GM12891 (cell line): ENCODE measurements at places on chromosomes 2 and 18.

DNA sequence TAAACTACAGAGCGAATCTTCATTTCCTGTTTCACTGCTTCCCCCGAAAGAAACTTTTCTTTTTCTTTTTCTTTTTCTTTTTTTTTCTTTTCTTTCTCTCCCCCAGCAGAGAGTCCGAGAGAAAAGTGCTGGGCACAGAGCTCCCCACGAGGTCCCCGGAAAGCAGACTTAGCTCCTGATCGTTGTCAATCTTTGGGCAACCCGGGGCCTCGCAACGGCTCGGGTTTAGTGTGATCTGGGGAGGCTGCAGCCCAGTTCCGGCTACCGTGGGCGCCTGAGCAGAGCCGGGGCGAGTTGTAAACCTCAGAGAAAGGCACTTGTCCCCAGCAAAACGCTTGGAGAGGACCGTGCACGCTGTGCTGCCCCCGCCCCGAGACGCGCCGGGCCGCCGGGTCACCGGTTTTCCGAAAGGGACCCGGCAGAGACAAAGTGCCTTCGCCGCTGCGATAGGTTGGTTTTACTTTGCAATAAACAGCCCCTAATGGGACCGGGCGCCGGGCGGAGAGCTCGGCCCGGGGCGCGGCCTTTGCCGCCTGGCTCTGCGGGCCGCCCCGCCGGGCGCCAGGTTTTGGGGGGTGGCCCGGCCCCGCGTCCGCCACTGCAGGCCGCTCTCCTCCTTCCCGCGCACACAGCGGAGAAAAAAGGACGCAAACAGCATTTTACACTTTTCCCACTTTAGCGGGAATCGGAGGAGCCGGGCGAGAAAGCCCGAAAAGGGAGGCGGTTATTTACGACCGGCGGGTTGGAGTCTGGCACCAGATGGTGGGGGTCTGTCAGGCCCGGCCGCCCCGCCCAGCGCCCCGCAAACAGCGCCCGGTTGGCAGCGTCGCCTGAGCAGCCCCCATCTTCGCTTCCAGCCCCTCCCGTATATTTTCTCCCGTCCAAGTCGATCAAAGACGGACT, 136.0 kb downstream of the INSIG2 start:
- DNase-seq: peak; percentile 41

- DNase-seq: no peak
Measured at GRCh38 chr2:36485521-36485920, 112.4 kb downstream of the FEZ2 start.

DNA sequence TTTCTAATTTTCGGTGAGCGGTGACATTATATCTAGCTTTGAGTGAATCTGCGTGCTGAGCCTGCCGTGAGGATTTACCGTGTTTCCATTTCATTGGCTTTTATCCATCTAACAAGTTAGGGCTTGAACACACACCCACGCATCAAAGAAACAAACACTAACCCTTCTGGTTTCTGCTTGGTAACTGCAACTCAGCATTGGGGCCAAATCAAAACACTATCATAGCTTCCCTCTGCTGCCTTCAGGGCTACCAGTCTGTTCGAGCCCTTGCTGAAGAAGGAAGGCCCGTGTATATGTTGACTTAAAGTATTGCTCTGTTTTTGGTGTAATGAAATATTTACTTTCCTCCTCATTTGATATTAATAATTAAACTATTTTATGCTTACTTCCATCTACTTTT, 227.2 kb downstream of the PHLPP1 start:
- DNase-seq: no peak

DNA sequence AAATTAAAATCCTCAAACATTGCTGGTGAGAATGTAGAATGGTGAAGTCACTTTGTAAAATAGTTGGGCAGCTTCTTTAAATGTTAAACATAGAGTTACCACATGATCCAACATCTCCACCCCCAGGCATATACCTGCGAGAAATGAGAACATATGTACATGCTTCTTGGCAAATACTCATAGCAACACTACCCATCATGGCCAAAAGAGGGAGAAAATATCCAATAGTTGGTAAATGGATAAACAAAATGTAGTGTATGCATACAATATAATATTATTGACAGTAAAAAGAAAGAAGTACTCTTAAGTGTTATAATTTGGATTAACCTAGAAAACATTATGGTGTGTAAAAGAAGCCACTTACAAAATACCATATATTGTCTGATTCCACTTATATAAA, 185.9 kb downstream of the CDH7 start:
- no peak for DNase-seq

- DNase-seq: no peak
Measured at GRCh38 chr2:211934811-211935210, 603.8 kb downstream of the ERBB4 start.

- DNase-seq: no peak
Measured at GRCh38 chr2:68912732-68913131, 40.0 kb downstream of the GKN2 start.

DNA sequence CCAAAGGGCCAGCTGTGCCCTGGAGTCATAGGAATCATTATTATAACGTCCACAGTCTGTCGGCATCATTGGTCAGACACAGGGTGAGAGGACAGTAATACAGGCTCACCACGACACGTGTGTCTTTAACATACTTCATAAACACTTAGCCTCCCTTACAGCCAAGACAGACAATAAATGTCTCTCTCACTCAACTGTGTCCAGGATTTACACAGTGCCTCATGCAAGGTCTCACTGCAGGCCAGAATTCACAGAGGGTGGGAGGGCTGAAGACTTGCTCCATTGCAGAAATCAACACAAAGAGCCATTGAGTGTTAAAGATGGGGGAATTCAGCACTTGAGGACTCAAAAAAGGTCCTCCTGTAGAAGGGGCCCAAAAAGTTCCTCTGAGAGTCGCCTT, 210.5 kb downstream of the BCL2 start:
- no peak for DNase-seq

- DNase-seq: no peak
Measured at GRCh38 chr2:10169053-10169578, 46.6 kb downstream of the RRM2 start.

GRCh38 chr18:2348003-2348402, 223.3 kb downstream of the METTL4 start:
- DNase-seq: no peak

- no peak for DNase-seq
Measured at GRCh38 chr2:96665083-96665569, 22.6 kb downstream of the FER1L5 start.

DNA sequence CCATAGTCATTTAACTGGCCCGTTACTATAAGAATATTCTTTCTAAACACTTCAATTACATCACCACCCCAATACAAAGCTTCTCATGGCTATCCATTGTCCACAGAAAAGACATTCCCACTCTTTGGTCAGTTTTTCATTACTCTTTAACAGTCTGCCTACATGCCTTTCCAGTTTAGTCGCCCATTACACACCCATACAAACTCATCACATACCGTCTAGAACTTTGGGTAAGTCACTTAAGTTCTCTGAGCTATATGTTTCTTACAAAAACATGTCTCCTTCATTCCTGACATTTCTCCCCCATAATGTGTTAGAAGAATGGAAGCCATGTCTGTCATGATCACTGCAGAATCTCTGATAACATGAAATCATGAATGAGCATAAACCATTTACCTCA, 108.2 kb upstream of the STK17B start:
- DNase-seq: no peak

DNA sequence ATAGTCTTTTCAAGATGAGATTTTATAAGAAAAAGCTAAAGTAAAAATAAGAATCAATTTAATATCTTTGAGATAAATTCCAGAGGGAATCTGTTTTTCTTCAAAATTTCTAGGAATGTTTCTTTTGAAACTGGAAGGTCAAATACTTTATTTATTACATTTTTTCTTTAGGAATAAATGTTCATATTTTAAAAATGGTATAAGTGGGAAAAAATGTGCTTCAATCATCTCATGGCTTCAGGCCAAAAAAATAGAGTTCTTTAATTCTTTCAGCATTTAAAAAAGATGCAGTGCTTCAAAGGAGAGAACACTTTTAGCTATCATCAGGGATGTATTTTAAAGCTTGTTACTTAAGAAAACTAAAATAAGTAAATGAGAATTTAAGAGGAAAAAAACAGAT, 110.6 kb downstream of the NEB start:
- DNase-seq: no peak

GRCh38 chr2:113164215-113164929, 9.4 kb upstream of the PSD4 start:
- DNase-seq: no peak

DNA sequence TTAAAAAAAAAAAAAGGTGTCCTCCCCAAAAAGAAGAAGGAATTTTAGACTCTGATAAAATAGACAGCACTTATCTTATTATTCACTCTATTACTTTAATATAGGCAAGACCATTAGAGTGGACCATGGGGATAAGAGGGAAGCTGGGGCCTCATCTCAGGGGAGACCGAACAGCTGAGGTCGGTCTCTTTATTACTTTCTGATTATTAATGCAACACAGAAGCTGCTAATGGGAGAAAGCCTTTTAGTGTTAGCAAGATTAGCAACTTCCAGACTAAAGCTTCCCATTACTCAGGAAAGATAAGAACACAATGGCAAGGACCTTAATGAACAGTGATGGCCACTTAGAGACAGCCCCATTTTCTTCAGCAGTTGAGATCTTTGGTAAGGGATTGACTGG, 135.5 kb downstream of the TMEFF2 start:
- no peak for DNase-seq

DNA sequence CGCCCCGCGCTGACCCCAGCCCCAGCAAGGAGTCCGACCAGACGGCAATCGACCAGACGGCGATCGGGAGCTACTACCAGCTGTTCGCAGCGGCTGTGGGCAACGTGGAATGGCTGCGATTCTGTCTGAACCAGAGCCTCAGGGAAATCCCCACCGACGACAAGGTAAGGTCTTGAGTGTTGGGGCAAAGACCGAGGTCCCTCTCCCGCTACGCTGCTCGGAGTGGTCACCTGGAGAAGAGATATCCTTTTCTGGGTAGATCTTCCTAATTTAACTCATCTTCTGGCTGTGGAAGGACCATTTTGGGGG, 704 bp downstream of the ANKRD53 start:
- DNase-seq: no peak

GRCh38 chr2:85024372-85025047, 53.5 kb downstream of the KCMF1 start:
- DNase-seq: no peak
